Esophagus muscularis mucosa (tissue), 4 donors: ENCODE measurements at places on chromosomes 7 and 10. TPM values are rescaled to one million over a fixed set of nuclear protein-coding genes. Genes with fewer than 3 reads are reported as not detected.

The HOXA11 gene
- not detected for total RNA-seq

The STEAP4 gene
- total RNA-seq: 64.5 TPM

The DPP6 gene
- total RNA-seq: 13.4 TPM

The HTR7 gene
- total RNA-seq: 0.40 TPM

The ABLIM1 gene
- 113 TPM for total RNA-seq

The SYT15 gene
- total RNA-seq: 4.8 TPM

The TACC2 gene
- 81.8 TPM for total RNA-seq

The ZNF679 gene
- total RNA-seq: not detected

The GPR15LG gene
- not detected for total RNA-seq

The RHOBTB1 gene
- total RNA-seq: 19.5 TPM

The SYNPO2L gene
- not detected for total RNA-seq

The PAXIP1 gene
- total RNA-seq: 7.6 TPM

GRCh38 chr10:55628260-55628701 lies 732.8 kb downstream of the ZWINT start:
- DNase-seq: no peak

DNA sequence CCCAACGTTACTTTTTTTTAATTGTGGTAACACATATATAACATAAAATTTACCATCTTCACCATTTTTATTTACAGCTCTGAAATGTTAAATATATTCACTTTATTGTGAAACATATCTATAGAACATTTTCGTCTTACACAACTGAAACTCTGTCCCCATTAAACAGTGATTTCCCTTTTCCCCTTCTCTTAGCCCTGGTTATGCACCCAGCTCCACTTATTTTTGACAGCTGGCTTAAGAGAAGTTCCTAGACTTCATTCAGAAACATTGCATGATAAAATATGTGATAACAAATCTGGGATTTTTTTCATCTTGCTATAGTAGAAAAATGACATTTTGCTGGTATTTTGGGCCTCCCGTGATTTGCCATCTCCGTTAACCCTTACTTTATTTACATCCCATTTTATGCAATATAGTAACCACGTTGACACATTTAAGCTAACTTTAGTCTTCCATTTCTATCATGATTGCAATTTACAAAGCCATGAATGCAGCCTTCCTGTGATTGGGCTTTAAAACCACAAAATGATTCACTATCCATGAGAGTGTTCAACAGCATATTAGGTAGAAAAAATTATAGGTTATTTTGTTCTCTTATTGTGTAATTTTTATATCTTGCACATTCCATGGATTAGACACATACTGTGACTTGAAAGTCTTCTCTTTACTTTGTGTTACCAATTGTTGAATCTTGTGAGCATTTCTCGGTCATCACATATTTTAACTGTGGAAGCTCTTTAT lies 139.6 kb downstream of the SND1 start:
- no peak for DNase-seq

GRCh38 chr7:139426258-139427028 lies 57.0 kb downstream of the KLRG2 start:
- DNase-seq: no peak

- no peak for DNase-seq
These were observed 167.2 kb downstream of the RAMP3 start for GRCh38 chr7:45324683-45325237.

DNA sequence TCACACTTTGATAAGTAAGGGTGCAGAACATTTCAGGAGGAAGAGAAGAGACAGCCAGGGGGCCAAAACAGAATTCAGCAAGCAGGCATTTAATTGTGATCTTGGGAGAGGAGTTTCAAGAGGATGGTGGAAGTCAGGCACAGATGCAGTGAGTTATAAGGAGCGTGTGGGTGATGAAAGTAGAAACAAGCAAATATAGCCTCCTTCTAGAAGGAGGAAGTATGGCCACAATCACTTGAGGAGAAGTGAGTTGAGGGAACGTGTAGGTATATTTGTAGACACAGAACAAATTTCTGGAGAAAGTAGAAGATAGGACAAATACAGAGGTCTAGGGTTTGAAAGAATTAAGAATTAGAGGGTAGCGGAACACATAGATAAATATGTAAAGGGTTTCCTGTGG lies 165.8 kb downstream of the CACNB2 start:
- no peak for DNase-seq

- DNase-seq: no peak
These were observed 30.2 kb downstream of the CHN2 start for GRCh38 chr7:29224726-29225125.

GRCh38 chr10:52979295-52979990 lies 206.9 kb upstream of the MBL2 start:
- no peak for DNase-seq

- no peak for DNase-seq
These were observed 1.1 kb upstream of the GIMAP1 start for GRCh38 chr7:150715293-150715692.

DNA sequence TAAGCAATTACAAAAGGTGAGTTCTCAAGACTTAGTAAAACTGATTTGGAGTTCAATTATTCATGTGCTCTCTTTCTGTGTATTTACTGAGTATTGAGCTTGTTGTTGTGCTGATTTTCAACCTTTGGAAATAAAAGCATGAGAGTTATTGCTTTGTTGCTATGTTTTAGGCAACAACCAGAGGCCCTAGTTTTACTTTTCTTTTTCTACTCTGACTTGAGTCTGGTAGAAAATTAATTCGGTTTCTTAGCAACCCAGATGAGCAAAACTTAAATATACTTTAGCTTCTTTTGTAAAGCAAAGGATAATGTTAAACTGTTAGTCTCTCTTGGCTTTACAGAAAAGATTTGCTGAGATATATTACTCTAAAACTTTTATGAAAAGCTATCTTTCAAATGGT lies 66.4 kb upstream of the SCIN start:
- DNase-seq: no peak

- no peak for DNase-seq
These were observed 89.6 kb downstream of the FOXL3 start for GRCh38 chr7:379456-380138.

GRCh38 chr10:73774637-73775036 lies 7.2 kb upstream of the CHCHD1 start:
- no peak for DNase-seq

DNA sequence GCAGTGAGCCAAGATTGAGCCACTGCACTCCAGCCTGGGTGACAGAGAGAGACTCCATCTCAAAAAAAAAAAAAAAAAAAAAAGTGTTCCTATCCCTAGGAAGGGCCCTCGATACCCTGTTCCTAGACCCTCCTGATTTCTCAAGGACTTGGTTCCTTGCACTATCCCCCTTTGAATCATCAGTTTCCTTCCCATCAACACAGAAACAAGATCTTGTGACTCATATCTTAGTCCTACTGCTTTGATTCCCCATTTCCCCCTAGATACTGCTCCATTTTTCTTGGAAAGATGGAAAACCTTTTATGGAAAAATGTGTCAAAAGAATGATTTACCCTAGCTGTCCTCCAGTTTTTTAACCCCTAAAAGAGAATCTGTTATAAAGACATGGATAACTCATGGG lies 1.7 kb upstream of the ZNF862 start:
- DNase-seq: no peak

GRCh38 chr10:104331208-104331838 lies 6.9 kb downstream of the ITPRIP start:
- no peak for DNase-seq

- no peak for DNase-seq
These were observed 318.2 kb upstream of the MEOX2 start for GRCh38 chr7:16004702-16005101.

GRCh38 chr7:155942226-155942950 lies 130.1 kb upstream of the SHH start:
- DNase-seq: peak; percentile 62

- DNase-seq: peak; percentile 57
These were observed 26.8 kb upstream of the SORCS3 start for GRCh38 chr10:104614245-104614831.

DNA sequence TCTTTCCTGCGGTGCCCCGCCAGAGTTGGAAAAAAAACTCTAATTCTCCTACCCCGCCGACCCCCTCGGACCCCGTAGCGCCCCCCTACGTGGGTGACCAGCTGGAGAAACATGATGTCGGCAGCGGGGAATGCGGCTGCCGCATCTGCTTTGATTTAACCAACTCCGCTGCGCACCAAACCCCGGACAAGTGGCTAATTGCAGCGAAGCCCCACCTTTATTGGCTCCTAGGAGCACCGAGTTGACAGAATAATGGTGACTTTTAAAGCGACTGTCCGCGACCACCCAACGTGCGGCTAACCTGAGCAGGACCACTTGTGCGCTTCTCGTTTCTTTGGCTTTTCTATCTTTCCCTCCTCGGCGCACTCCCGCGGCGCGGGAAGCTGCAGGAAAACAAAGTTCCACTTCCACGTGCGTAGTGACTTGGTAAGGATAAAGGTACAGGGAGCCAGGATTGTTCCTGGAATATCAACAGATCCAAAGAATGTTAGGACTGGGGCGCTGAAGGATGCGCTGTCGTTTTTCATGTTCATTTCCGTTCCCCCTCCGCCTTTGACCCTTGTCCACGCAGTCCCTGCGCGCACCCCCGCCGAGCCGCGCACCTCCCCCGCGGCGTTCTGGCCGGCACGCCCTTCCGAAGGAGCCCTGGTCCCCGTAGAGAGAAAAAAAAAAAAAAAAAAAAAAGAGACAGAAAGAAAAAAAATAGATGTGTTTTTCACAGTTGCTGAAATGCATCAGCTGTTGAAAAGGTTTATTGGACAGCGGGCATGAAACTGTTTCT lies 1.4 kb downstream of the WNT16 start:
- DNase-seq: no peak

DNA sequence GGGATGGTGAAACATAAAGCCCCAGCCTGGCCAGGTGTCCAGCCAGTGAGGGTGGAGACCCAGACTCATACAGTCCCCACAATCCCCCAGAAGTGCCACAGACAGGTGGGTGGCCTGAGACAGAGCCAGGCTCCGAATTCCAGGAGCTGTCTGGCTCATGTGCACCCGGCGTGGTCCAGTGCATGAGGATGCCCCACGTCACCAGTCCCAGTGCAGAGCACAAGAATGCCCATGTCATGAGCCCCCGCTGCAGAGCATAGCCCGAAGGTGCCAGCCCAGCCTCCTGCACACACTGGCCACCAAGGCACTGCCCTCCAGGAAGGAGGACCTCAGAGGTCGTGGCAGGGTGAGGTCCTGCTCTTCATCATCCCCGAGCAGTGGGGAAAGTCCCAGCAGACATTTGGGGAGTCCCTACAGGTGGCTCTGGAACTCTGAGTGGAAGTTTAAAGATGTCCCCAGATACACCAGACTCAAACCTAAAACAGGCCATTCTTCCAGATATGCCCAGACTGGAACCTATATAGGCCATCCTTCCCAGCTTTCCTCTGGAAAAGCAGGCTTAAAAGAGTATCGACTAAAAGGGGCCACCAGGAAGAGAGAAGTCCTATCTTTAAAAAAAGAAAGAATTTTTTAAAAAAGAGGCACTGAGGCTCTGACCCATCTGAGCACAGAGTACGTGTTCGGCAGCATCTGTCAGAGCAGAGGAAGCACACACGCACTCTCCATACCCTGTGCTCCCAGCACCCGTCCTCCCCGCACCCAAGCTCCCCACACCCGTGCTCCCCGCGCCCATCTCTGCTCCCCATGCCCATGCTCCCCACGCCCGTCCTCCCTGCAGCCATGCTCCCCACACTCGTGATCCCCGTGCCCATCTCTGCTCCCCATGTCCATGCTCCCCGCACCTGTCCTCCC lies 11.5 kb downstream of the DIP2C start:
- DNase-seq: peak; percentile 91

- DNase-seq: no peak
These were observed 97.7 kb upstream of the RET start for GRCh38 chr10:42979181-42979580.

DNA sequence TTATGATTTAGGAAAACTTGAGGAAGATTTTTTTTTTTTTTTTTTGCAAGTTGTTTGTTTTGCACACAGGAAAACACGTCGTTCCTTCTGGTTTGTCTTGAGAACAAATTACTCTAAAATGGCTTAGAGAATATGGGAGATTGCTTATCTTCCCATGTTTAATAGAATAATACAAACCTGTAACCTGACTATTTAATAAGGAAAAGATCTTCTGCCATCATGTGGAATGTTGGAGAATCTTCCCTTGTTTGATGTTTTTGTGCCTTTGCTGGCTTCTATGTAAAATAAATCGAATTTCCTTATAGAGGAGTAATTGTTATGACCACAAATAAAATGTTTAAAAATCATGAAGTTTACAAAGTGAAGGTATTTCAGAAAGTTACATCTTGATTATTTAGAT lies 818.8 kb downstream of the GATA3 start:
- DNase-seq: no peak

- no peak for DNase-seq
These were observed 2.7 kb downstream of the CAV1 start for GRCh38 chr7:116527521-116527920.

GRCh38 chr10:98302741-98303365 lies 34.9 kb upstream of the LOXL4 start:
- DNase-seq: no peak

DNA sequence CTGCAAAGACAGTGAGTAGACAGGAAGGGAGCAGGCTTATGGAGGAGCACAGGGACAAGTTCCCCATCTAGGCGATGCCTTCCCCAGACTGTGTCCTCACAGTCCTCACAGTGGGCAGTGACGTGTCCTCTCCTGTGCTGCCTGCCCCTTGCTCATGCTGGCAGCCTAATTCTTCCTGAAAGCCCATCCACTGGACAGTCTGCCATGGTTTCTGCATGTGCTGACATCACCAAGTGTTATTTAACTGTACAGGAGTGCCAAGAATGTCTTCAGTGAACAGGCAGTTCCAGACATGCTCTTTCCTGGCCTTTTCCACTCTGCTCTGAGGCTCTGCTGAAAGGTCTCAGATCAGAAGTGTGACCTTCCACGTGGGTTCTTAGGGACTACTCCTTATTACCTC lies 54.1 kb downstream of the ZNF248 start:
- no peak for DNase-seq

DNA sequence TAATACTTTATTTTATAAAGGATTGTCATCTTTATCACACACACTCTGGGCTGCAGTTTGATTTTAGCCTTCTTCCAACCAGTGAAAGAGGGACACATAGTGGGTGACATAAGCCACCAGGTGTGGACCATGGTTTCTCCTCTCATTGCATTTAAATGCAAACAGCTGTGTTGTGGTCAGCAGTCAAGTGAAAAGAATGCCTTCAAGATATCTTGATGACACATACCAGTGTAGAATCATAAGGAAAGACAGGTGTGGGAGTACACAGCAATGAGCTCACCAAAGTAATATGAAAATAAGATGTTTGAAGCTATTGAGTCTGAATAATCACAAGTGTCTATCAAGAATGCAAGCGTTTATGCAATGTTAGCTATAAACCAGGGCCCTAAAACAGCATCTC lies 580.0 kb downstream of the XPNPEP1 start:
- DNase-seq: no peak

GRCh38 chr7:30912021-30912730 lies 523 bp downstream of the AQP1 start:
- no peak for DNase-seq

DNA sequence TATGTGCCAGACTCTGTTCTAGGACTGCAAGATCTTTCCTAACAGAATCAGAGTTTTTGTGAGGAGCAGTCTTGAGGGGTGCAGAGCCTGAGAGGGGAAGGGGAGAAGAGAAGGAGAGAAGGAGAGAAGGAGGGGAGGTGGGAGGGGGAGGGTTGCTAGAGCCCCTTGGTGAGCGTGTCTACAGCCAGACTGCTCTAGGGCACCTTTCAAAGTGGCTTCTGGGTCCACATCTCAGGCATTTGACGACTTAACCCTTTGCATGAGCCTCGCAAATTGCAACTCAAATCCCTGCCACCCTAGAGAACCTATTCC lies 31.1 kb upstream of the LEP start:
- no peak for DNase-seq
